HAP-1 (cell line): ENCODE measurements at places on chromosomes 1 and 21.

DNA sequence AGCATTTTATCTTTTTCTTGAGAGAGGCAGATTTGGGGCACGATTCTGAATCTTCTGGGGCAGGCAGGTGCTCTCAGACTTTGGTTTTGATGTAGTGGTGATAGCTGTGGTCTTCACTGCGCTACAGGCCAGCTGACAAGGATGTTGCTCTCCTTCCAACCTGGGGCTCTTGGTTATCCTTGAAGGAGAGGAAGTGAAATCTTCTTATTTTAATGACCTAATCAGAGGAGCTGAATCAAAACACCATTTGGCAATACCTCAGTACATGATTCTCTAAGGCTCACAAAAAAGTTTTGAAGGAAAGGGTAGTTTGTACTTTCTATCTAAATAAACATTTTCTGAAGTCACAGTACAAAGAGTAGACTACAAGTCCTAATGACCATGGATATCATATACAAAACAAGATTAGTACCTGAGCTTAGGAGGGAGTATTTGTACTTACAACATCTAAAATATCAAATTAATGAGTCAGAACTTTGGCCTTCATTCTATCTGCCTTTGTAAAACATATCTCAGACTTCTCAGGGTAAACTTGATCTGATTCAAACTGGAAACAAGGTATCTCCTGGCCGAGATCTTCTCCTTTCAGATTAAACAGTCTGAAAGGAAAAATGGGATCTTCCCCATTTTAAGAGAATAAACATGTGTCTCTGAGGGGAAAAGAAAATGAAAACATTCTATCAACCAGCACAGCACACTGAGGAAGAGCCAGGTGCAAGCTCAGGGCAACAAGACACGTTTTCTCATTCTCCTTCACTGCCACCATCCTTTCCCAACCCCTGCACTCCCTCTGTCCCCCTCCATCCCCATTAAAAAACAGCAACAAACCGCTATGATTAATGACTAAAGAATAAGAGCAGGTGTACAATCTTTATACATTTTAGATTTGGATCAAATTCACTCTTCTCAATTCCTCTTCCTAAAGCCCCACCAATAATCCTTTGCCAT is 69.2 kb downstream of the SH3GLB1 start:
- no peak for DNase-seq

- DNase-seq, result no peak
Observed at GRCh38 chr1:43957407-43958040, 10.8 kb downstream of the IPO13 start.

- DNase-seq, result no peak
Observed at GRCh38 chr1:166272851-166273250, 106.0 kb upstream of the FAM78B start.

- DNase-seq, result no peak
Observed at GRCh38 chr21:44574457-44575306, 1.2 kb downstream of the KRTAP10-4 start.

GRCh38 chr1:65467536-65467935 is 47.1 kb downstream of the LEPR start:
- DNase-seq, result peak; percentile 83

GRCh38 chr1:32066489-32066873 is 6.3 kb upstream of the TMEM39B start:
- peak; percentile 15 for DNase-seq

DNA sequence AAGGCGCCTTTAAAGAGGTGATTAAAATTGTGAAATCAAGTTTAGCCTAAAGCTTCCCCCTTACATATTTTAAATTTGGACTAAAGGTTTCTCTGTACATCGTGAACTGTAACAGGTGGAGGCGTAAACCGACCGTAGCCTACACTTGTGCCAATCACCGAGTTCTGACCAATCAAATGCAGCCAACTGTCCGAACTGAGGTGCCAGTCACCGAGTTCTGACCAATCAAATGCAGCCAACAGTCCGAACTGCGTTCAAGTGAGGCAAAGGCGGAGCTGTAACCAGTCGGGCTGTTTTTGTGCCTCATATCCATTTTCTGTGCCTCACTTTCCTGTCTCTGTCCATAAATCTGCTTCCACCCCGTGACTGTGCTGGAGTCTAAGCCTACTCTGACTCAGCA is 7.4 kb downstream of the TFF1 start:
- no peak for DNase-seq

DNA sequence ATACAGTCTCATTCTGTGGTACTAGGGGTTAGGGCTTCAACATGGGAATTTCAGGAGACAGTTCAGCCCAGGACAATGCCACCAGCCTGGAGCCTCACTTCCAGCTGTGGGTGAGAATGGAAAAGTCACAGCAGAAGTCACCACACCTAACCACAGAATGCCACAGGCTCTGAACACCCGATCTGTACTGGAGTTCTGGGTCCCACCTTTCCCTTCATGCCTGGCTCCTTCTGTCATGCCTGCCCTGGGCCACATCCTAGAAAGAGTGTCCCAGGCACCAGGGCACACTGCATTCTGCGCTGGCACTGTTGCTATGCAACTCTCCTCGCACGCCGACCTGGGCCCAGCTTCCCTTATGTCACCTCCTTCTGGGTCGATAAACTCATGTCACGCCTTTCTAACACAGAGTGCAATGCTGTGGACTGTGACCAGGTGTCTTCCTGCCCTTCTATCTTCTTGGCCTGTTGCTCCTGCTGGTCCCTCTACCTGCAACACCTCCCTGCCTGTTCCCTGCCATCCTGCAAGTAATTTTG is 21.2 kb downstream of the RCSD1 start:
- DNase-seq, result no peak

- no peak for DNase-seq
Observed at GRCh38 chr1:217067642-217068041, 344.4 kb upstream of the ESRRG start.

GRCh38 chr1:25098717-25099116 is 133.6 kb downstream of the SYF2 start:
- DNase-seq, result no peak

DNA sequence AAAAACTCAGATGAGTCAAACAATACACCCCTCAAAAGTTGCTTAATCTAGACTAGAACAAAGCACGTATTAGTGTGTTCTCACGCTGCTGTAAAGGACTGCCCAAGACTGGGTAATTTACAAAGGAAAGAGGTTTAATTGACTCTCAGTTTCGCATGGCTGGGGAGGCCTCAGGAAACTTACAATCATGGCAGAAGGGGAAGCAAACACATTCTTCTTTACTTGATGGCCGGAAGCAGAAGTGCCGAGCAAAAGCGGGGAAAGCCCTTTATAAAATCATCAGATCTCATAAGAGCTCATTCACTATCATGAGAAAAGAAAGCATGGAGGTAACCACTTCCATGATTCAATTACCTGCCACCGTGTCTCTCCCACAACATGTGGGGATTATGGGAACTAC is 10.1 kb downstream of the JAM2 start:
- no peak for DNase-seq

DNA sequence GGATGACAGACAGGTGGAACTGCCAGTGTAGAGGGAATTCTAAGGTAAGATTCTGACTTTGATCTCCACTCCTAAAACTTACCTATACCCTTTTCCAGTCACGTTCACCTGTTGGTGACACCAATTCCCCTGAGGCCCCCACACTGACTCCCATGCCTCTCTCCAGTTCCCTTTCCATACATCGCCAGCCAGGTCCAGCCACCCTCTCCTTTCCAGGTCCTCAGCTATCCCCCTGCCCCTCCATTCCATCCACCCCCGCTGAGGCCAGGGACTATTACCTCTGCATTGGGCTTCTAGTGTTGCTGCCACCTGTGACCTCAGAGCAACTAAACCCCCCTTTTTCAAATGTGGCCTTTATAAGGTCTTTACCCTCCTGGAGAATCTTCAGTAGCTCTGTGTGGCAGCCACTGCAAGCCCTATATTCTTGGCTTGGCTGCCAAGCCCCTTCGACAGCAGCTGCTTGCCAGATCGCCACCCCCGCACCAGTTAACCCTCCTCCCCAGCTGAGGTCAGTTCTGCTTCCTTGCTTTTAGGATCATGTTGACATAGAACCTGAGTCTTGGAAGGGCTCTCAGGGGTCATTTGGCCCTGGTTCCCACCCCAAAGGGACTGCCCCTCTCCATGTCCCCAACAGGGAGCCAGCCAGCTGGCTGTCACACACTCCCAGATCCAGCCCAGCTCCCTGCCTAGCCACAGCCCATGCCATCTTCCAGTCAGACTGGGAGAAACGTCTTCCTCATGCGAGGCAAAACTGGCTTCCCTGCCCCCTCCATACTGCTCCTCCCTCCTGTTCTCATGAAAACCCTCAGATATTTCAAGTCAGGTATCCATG is 14.7 kb downstream of the CSF1 start:
- DNase-seq, result no peak

DNA sequence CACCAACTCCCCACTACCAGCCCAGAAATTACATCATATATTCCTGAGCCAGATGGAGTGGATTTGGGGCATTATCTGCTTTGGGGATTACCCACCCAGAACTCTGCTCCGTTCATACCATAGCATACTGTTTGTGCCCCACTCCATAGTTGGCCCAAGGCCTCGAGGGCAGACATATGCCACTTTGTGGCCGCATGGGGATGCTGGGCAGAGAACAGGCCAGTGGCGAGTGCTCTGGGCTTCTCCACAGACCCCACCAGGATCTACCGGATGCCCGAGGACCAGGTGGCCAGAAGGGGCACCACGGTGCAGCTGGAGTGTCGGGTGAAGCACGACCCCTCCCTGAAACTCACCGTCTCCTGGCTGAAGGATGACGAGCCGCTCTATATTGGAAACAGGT is 68.0 kb upstream of the CNTN2 start:
- no peak for DNase-seq

DNA sequence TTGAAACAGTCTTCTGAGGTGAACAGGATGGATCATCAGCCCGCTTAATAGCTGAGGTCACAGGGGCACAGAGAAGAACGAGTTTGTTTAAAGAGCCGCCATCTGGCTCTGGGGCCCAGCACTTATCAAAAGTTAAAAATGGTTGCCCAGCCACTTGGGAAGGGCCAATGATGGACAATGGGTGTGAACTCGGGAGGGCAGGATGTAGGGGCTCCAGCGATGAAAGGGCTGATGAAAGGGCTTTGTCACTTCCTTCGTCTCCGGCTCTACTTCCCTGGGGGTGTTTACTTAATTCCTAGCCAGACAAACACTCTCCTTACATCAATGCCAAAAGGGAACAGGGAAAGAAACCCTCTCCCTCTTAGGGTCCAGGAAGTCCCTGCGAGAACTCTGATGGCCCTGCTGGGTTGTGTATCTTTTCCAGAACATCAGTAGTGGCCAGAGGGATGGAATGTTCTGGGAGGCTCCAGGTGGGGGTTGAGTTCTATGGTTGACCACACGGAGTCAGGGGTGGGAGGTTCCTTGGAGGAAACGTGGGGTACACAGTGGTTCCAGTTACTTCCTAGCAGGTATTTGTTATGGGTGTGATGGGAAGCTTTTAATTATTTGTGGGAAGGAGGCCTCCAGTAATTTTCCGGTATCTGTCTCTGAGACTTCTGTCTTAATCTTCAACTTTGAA is 9.0 kb upstream of the ABCG1 start:
- DNase-seq, result no peak

DNA sequence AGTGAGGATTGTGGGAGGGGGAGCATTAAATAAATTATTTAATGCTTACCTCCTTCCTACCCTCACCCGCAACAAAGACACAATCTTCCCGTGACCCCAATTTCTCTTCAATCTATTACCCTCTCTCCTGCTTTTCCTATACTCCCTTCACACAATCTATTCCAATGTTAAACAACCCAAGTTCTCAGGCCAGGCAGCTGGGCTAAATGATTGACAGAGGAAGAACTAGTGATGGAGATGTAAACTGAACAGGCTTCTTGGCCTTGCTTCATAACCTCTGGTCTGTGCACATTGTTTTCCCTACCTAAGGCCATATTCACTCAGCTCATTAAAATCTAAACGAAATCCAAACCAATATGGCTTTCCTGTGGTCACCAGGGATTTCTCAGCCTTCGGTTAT is 3.9 kb upstream of the RCC1 start:
- no peak for DNase-seq

- no peak for DNase-seq
Observed at GRCh38 chr1:38274974-38275373, 228.4 kb upstream of the POU3F1 start.

- no peak for DNase-seq
Observed at GRCh38 chr1:57696904-57697303, 273.0 kb upstream of the DAB1 start.

DNA sequence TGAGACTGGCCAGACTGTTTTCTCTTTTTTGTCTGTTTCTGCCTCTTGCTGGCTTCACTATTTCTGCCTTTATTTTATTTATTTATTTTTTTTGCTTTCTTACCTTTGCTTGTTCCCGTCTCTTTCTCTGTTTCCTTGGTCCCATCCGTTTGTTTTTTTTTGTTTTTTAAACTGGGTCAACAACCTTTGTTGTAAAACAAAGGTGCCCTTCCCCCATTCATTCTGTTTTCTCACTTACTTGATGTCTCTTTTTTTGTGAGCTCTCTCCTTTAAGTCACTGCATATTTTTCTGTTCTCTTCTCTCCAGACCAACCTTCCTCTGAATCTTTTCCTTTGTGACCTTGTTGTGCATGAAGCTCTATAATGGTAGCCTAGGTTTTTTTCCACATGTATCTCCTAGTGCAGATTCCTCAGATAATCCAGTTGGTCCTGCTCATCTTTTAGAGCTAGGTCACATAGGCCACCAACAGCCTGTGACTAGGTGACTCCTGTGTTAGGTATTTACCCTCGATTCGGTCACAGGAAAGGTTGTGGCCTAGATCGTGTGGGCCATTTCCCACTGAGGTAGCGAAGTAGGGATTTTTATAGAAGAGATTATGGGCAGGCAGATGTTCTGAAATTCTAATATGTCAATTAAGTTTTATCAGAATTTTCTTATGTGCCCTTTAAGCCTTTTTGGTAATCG is 15.9 kb downstream of the GNAI3 start:
- DNase-seq, result no peak

GRCh38 chr1:22876359-22877111 is 96.1 kb downstream of the LACTBL1 start:
- DNase-seq, result no peak

DNA sequence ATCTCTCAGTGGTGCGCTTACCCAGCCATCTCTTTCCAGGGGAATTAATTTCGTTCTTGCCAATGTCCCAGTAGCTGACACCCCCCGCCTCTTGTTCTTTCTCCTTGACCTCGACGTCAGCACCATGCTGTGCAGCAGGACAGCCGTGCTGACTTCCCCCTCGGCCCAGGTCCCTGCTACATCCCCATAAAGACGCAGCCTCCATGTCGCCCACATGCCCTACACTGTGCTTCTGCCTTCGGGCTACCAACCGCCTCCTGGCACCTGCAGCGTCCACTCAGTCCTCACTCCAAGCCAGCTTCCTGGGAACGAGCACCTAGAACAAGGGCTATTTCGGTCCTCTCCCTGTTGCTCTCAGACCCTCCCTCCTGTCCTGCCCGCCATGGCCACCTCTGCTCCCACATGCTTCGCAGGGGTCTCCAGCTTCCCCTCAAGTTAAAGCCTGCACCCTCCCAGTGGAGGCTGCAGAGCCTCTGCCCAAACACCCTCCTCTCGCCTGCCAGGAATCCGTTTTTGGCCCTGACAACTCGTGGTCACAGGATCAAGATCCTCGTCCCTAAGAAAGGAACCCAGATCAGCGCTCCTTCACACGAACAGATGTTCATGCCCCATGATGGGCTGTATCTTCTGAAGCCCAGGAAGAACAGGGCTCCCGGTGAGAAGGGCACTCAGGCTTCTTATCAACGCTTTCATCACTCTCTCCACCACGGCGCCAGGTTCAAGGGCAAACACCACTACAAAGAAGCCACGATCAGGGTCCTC is 109.7 kb downstream of the NPHP4 start:
- no peak for DNase-seq

- no peak for DNase-seq
Observed at GRCh38 chr1:53878492-53879105, 11.0 kb downstream of the YIPF1 start.

GRCh38 chr1:212452323-212453155 is 19.8 kb downstream of the NENF start:
- DNase-seq, result no peak
